ENCODE measurements at places on chromosomes 3 and 15.

- no peak for DNase-seq
Measured at GRCh38 chr15:55267401-55268175, 22.0 kb downstream of the RAB27A start.

DNA sequence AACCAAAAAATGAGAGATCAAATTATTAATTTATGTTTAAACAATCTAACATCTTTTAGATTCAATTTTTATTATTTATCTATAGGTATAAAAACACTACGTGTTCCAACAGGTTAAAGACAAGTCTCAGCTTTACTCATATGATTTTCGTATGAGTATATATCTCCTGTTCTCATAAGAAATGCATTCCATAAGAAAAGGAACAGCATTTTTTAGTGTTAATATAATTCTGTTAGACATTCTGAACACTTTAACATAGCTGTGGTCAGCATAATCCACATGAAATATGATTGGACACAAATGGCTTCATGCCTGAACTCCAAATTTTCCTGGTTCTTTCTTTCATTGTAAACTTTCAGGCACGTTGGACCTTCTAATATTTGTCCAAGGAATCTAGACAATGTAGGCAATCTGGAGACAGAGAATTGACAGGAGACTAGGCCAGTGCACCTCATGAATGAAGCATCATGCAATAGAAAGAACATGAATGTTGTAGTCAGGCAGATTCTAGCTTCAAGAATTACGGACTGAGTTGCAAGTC lies 1122.0 kb upstream of the ALCAM start:
- no peak for DNase-seq

GRCh38 chr3:147416931-147417330 lies 7.8 kb downstream of the ZIC1 start:
- DNase-seq: no peak

GRCh38 chr3:171690281-171690680 lies 120.0 kb downstream of the PLD1 start:
- no peak for DNase-seq

- DNase-seq: no peak
Measured at GRCh38 chr15:39411102-39411989, 169.5 kb upstream of the THBS1 start.

DNA sequence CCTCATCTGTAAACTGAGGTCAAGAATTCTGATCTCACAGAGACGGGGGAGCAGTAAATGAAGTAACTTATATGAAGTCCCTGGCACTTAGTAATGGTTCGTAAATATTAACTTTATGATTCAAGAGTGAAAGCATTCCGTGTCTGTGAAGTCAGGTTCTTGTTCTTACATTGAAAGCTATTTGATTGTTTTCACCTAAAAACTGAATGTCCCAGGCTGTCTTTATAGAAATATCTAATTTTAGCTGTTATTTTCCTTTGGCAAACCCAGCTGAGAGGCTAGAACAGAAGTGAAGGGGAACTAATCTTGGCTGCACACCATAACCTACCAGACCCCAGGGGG lies 84.5 kb downstream of the CHSY1 start:
- DNase-seq: no peak

DNA sequence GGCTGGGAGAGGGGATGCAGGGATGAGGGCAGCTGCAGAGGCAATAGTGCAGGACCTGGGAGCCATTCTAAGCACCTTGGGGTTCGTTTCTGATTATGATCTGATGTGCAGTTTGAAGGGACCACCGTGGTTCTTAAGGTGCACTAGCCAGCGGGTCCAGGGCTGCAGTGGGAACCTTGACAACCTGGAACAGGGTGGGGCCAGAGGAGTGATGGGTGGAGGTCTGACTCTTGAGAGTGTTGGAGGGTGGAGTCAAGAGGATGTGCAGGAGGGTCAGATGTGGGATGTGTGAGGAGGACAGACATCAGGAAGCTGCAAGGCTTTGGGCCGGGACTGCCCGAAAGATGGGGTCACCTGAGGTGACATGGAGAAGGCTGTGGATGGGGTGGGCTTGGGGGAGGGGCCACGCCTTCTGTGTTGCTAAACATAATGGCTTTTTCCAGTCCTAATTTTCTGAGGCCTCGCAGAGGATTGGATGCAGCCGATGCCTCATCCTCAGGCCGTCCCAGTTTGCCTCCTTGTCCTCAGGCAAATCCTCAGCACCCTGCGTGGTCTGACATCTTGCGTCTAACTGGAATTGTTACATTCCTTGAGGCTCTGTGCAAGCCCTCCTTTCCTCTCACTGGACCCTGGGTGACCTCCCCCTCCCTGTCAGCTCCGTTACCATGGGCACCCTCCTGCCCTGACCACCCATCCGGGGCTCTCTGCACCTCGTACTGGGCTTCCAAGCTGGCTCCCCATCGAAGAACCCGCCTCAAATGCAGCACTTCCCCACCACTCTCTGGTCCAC lies 61.4 kb upstream of the TRPM1 start:
- DNase-seq: no peak
